ENCODE measurements at places on chromosomes 6 and 20.

DNA sequence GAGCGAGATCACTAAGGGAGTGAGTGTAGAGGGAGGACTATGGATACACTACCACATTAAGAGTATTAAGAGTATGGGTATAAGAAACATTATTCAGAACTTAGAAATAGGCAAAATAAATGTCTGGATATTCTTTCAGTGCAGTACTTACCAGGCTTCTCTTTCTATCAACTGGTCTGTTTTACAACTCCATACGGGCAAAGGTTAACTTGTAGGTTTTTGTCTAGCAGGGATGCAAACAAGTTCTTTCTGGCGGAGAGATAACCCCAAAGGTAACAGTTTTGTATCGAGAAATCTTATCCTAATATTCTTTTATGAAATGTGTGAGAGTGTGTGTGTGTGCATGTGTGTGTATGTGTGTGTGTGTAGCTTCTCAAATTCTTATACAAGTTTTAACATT lies 186.2 kb downstream of the ARHGAP18 start:
- DNase-seq = no peak

DNA sequence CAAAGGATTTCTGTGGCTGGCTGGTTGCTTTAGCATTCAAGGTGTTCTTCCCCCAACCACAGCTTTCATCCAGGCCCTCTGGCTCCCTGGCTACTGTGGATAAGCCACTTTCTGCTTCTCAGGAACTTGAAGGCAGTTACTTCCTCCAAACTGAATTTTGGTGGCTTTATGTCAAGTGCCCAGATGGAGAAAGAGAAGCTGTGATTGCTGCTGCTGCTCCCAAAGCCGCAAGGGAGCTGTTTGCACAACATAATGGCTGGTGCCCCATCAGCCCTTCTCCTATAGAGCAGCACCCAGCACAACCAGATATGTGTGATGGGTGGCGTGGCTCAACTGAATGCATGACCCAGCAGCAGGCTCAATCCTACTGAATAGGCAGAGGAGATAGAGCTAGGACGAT lies 465.2 kb downstream of the MAFB start:
- DNase-seq = no peak

DNA sequence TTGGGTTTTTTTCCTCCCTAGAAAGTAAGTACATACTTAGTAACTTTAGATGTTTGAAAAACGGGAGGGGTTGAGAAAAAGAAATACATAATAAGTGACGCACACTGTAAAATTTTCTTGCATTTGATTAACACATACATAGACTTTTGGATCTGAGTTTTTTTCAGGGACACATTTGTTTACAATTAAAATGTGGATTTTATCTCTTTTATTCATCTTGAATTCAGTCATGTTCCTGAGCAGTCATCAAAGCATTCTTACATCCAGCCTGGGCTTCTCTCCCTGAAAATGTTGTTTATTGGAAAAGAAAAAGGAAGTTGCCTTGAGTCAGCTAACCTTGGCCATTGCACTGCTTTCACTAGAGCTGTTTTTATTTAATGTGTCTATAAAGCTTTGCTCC lies 8.7 kb upstream of the RPP40 start:
- no peak for DNase-seq

GRCh38 chr6:20800229-20800628 lies 266.0 kb downstream of the CDKAL1 start:
- DNase-seq = no peak

- DNase-seq = no peak
These were observed 4.0 kb upstream of the GJB7 start for GRCh38 chr6:87333033-87333432.

DNA sequence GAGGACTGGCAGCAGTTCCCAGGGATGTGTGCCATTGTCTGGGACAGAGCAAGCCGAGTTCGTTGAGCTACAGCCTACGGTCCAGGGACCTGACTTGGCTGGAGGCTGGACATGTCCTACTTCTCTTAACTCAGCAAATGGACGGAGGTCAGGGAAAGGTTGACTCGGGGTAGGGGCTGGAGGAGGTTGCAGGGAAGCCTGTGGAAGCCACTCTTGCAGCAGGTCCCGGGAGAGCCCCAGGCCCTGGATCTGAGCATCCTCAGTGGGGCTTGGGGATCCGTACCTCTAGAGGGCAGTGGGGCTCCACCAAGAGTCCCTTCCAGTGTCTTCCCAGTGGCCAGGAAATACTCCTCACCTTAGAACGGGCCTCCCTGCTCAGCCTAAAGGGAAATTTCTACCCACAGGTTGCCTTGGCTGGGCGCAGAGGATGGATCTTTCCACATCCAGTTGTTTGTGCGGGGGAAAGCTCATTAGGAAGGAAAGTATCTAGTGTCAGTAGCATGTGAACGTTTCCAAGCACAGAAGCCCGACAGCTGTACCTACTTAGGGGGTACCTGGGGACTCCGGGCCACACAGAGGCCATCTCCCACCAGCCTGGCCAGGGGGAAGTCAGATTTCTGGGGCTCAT lies 170.2 kb downstream of the NFATC2 start:
- peak; percentile 22 for DNase-seq

DNA sequence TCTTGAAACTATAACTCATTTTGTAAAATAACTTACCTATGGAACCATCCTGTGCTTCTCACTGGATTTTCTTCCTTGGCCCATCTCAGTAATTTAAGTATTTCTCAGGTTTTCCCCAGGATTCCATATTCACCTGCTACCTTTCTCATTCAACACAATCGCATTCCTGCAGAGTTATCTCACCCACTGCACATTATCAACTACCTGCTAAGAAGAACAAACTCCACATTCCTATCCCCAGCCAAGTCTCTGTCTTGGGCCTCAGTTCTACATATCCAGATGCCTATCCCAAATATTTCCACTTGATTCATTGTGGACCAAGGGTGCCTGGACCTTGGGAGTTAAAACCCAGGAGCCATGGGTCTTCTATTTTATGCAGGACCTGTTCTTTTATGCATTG lies 60.2 kb upstream of the KCNQ5 start:
- no peak for DNase-seq

DNA sequence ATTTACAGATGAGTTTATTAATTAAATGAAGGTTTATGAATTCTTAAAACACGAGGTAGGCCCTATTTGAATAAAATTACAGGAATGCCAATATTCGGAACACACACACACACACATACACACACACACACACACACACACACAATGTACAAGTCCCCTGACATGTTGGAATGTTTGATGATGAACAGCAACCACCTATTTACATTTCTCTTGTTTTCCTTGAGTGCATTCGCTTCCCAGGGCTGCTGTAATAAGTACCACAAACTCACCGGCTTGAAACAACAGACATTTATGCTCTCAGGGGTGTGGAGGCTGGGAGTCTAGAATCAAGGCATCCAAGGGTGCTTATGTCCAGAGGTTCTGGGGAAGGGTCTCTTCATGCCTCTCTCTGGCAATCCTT lies 90.3 kb downstream of the SLC22A3 start:
- no peak for DNase-seq

- no peak for DNase-seq
These were observed 259.3 kb downstream of the KIF16B start for GRCh38 chr20:16313917-16314316.
